Mucosa of descending colon (tissue), 3 donors: ENCODE measurements at places on chromosomes 5 and 9. TPM values are rescaled to one million over a fixed set of nuclear protein-coding genes. Genes with fewer than 3 reads are reported as not detected.

IFNA13 gene
- total RNA-seq, result not detected

DNA sequence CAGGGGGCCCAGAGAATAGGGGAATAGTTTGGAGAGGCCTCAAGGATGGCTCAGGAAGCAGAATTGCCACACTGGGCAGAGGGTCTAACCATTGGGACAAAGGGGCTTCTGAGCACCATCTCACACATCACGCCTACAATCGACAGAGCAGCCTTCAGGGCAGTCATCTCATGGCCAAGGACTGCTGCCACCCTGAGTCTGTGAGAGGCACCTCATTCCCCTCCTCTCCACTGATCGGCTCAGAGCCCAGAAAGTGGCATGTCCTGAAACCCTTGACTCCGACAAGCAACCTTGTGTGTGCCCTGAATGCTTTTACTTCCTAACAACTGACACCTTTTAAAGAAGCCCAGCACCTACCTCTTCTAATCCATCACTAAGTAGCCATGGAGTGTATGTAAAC lies 128.9 kb upstream of the PTPN3 start:
- DNase-seq, result no peak

GRCh38 chr9:96417661-96418082 lies 498 bp downstream of the ZNF367 start:
- DNase-seq, result peak; percentile 67

DMXL1 gene
- 60.0 TPM for total RNA-seq

GMCL2 gene
- total RNA-seq, result not detected

DNA sequence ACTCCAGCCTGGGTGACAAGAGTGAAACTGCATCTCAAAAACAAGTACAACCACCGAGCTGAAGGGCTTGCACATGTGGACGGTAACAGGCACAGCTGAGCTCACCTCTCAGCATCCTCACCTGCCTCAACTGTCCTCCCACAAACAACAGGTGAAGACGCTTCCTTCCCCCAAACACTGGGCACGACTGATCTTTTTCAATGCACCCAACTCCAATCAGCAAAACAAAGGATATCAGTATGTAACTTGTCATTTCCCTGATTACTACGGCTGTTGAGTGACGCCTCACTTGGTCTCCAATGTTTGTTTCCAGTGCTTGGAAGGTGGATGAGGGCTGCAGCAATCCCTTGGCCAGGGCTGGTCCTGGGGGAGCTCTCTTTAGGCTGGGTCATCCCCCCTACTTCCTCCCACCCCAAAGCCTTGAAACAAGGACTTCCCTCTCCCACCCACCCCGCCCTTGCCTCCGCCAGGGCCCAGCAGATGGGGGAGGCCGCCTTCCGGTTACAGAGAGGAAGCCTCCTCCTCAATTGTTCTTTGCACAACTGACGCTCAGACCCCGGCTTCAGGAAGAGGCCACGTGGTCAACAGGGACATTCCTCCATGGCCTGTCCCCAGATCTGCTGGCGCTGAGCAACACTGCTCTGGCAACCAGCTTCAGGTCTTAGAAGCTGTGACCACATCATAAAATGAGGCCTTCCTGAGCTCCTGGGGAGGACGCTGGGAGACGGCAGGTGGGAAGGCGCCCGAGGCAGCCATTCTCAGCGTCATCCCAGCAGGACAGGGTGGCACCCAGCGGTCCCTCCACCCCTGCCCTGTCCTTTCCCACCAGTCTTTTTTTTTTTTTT lies 5.9 kb downstream of the FAM78A start:
- peak; percentile 57 for DNase-seq

DNA sequence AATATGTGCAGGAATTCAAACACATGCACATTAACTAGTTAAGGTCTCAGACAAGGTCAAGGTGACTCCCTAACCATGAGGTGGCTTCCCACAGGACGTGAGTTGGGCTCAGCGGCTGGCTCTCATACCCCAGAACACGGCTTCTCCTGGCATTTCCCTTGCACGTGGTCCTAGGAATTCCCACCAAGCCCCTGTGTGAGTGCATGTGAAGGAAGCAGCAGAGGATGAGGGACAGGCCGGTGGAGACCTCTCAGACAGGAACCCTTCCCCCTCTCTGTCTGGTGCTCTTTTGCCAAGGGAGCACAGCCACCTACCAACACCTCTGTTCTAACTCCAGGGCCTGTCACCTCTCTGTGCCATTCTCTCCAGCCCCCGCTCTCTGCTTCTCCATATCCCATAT lies 271.0 kb downstream of the FSTL4 start:
- DNase-seq, result no peak

GRCh38 chr9:110258690-110259091 lies 2.4 kb upstream of the TXN start:
- no peak for DNase-seq

SPEF2 gene
- 4.2 TPM for total RNA-seq

TEX48 gene
- not detected for total RNA-seq

SLC4A9 gene
- total RNA-seq, result 0.23 TPM

- no peak for DNase-seq
These were observed 213.3 kb downstream of the DNAH5 start for GRCh38 chr5:13731121-13731628.

GRCh38 chr5:122429545-122430318 lies 117.7 kb downstream of the SNCAIP start:
- no peak for DNase-seq
